Stimulated activated CD4-positive, alpha-beta T cell treated with anti-CD3 and anti-CD28 coated beads, Interleukin-4, amount 100 ng/mL, for 1 hour (primary cell): ENCODE measurements at places on chromosomes 5 and 9.
A peak's percentile ranks its signal among the peaks of the same experiment; 100 is the strongest.

DNA sequence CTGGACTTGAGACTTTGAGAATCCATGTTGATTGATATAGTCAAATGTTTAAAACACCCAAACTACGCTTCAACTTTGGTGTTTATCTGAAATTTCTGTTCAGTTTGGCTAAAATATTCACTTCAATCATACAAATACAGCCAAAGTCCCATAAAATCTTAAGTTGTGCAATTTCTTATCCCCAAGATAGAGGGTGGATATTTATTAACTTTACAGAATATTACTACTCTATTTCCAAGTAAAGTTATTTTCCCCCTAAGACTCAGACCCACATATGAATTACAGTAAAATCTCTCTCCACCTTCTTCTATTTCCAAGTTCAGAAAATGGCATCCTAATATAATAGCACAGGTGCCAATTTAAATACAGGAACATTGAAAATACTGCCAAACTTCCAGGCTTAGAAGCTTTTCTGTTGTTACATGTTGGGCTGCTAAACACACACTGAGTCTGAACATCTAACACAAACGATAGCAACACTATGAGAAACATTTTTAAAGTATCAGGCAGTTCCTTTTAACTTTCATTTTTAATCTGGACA is 290.3 kb downstream of the EBF1 start:
- DNase-seq, result no peak

- DNase-seq, result no peak
These were observed 35.4 kb upstream of the SLC28A3 start for GRCh38 chr9:84375954-84376353.

- DNase-seq, result no peak
These were observed 36.6 kb downstream of the UHRF2 start for GRCh38 chr9:6449645-6450044.

- peak; percentile 10 for DNase-seq
These were observed 74.8 kb downstream of the ICE1 start for GRCh38 chr5:5497152-5497788.

- DNase-seq, result no peak
These were observed 341.7 kb upstream of the CLINT1 start for GRCh38 chr5:158200619-158201018.

DNA sequence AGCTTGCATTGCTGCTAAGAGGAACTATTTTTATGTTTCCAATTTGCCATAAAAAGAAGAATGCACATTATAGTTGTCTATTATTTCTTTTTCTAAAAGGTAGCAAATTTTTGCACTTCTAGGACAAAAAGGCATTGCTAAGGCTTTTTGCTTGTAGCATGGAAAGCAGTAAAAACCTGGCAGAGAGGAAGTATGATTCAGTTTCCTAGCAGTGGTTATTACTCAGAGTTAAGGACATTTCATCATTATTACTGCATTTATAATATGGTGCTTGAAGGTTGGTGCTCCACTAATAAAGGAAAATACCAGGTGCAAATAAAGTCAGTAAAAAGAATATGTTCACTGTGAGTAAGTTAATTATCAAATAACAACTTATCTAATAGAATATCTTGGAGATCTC is 179.8 kb upstream of the PLPPR1 start:
- no peak for DNase-seq

- no peak for DNase-seq
These were observed 474.4 kb upstream of the EDIL3 start for GRCh38 chr5:84859056-84859455.

GRCh38 chr5:102737161-102737560 is 17.9 kb upstream of the PAM start:
- DNase-seq, result no peak

- no peak for DNase-seq
These were observed 51.1 kb downstream of the GCNT1 start for GRCh38 chr9:76510041-76510440.

DNA sequence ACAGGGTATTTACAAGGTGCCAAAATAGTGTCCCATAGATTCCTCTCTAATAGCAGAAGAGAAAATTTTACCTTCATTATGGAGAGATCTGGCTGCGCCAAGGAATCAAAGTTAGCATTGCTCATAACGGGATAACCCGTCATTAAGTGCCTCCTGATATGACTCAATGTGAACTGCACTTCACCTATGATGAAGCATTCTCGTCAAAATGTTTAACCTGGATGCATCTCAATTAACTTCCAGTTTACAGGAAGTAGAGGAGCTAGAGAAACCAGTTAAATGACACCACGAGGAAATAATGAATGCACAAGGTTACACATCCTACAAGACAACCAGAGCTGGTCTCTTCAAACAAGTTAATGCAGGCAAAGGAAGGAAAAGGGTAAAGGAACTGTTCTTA is 17.2 kb downstream of the FBXW11 start:
- DNase-seq, result no peak

- no peak for DNase-seq
These were observed 536 bp upstream of the SLC6A7 start for GRCh38 chr5:150189326-150189725.

DNA sequence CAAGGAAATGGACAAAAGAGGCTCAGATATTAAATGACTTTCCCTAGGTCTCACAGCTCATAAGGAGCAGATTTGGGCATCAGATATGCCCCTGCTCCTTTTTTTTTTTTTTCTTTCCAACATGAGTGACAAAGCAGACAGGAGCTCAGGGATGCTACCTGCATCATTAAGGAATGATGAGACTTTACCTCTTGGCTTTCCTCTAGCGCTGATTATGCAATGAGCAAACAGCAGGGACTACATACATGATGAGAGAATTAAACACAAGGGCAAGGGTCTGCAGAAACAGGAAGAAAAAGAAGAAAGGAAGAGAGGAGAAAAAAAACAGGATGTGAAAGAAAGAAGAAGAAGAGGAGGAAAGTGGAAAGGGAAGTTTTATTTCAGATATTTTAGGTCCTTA is 179.9 kb downstream of the PPP2R2B start:
- no peak for DNase-seq

DNA sequence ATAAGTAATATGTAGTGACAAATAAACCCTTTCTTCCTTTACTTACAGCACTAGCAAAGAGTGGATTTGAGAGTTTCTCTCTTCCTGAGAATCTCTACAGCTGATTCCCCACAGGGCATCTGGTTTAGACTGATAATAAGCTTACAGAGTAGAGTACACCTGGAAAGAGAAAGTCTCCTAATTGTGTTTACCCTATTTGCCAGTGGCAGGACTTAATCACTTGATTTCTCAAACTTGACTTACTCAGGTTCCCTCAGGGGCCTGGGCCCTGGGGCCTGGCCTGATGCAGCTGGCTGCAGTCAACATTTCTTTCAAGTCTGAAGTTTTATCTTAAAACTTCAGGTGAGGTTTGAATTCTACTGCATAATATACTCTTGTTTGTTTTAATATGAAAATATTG is 38.0 kb upstream of the UBTD2 start:
- DNase-seq, result no peak
